ENCODE measurements at places on chromosomes 12 and 14.

DNA sequence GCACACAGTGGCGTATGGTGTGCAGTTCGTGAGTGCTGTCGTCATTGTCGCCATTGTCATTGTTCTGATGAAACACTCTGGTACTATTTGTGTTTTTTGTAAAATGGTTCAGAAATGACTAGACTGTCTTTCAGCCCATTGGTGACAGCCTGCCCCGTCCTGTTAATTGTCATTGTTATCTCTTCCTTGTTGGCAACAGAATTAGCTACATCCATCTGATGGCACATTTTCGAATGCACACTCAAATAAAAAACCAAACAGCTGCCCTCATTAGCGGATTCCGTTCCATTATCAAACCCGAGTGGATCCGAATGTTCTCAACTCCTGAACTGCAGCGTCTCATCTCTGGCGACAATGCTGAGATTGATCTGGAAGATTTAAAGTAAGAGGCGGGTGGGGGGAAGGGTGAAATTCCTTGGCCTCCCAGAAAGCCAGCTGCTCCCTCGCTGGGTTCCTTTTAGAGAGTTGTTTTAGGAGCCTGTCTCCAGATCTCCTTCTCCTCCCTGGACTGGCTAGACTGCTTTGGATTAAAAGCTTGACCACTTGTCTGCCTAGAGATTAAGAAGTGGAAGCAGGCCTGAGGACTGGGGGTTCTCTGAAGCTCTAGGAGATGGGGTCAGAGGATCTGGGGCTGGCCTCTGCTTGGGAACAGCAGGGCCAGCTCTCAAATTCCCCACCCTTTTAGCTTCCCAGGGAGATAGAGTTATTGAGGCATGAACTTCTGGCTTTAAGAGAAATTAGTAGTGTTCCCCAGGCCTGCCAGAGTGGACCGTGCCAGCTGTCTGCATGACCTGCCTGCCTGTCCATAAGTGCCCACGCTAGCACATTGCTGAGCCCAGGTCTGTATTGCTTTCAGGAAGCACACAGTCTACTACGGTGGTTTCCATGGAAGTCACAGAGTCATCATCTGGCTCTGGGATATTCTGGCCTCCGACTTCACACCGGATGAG lies 43.3 kb downstream of the MMAB start:
- DNase-seq: no peak

- no peak for DNase-seq
These were observed 23.4 kb upstream of the SLC35F4 start for GRCh38 chr14:57889245-57889644.

DNA sequence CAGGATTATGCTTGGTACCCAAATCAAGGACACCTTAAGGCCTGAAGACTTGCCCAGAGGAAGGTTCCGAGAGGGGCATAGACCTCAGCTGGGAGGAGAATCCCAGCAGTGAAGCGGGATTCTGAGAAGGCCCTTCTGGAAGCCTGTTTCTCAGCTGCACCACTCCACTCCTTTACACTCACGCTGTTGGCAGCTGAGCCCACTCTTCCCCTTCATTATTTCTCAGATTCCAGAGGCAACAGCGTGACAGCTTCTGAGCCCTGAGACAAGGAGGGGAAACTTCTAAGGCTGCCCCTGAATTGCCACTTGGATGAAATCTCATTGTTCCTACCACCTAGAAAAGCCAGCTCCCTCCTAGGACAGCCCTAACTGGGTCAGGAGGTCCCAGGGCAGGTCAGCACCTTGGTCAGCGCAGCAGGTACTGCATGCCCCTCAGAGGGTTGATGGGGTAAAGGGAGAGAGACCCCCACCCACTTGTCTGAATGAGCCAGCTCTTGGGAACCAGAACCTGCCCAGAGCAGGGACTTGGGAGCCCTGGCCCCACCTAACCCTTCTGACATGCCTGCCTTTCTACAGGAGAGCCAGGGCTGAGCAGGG lies 53.9 kb downstream of the ISCA2 start:
- DNase-seq: no peak

- DNase-seq: no peak
These were observed 156.8 kb downstream of the ERC1 start for GRCh38 chr12:1147821-1148220.

DNA sequence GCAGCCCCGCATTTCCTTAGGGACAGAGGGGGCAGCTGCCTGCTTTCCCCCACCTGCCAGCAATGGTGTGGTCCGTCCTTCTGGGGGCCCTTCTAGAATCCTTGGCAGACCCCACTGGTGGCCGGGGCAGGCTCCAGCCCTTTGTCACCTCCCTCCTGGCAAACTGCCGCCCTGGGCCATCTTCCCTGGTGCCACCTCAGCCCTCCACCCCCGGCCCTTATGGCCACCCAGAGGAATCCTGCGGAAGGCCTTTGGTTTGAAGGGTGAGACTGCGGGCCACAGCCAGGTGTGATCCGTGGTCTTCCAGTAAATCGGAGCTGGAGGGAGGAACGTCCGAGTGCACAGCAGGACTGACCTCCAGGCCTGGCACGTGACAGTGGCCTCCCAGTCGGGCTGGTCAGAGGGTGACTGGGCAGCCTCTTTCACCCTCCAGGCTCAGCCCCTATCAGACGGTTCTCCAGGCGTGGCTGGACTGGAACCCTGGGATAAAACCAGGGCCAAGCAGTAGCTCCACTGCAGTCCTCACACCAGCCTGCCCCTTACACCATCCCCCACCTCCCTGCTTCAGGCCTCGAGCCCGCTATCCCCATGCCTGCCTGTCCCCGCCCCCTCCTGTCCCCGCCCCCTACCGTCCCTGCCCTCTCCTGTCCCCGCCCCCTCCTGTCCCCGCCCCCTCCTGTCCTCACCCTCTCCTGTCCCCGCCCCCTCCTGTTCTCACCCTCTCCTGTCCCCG lies 12.4 kb downstream of the FBRSL1 start:
- DNase-seq: no peak

- DNase-seq: no peak
These were observed 90.8 kb upstream of the TMTC2 start for GRCh38 chr12:82595941-82596340.

GRCh38 chr12:46669720-46670119 lies 156.1 kb downstream of the SLC38A4 start:
- DNase-seq: no peak

DNA sequence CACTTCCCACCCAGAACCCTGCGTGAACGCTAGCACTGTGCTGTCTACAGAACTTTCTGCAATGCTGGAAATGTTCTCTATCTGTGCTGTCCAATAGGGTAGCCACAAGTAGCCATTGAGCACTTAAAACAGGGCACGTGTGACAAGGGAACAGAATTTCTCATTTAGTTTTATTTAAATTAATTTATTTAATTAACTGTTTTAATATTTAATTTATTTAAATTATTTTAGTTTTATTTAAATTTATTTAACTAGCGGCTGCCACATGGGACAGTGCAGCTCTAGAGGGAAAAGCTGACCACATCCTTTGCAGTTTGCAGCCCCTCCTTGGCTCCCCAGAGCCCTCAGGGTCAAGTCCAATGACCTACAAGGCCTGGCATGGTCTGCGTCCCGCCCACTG lies 35.0 kb upstream of the CORO1C start:
- DNase-seq: no peak

DNA sequence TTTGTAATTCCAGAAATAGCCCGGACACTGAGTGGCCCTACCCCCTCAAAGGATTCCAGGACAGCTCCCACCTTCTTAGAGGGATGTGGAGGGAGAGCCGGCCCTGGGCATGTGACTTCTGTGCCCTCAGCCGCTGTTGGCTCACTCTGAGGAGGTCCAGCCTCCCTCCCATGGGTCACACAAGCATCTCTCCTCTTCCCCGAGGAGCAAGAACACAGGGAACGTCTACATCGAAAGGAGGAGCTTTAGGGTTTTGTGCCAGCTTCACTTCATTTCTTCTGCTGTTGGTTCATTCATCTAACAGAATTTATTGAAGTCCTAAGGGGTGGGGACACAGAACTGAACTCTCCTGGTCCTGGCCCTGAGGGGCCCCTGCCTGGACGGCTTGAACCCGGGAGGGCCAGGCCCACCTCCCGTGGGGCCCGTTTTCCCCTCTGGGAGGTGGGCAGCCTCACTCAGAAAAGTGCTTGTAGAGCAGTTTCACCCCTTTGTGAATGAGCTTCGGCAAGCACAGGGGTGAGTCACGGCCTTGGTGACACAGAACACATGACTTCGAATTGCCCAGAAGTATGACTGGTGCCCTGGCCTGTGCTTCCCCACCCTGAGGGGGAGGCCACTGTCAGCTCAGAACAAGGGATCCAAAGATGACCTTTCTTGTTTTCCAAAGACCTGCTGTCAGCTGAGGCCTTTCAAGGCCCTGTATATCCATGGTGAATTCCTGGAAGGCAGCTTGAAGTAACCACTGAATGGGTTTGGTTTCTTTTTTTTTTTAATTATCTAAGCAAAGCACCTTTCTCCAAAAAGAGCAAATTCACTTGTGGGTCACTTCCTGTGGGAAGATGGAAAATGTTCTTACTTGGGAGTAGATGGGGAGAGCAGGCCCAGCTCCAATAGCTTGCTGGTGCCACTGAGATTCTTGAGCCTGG lies 39.2 kb downstream of the NFKBIA start:
- no peak for DNase-seq

- no peak for DNase-seq
These were observed 251.1 kb downstream of the NAV3 start for GRCh38 chr12:78081590-78082314.

Data from T-helper 22 cell (primary cell).